Nephron progenitor cell (in vitro differentiated cells): ENCODE measurements at places on chromosomes 16 and 17.

- DNase-seq = no peak
These were observed 19.5 kb downstream of the GRB7 start for GRCh38 chr17:39757176-39757662.

DNA sequence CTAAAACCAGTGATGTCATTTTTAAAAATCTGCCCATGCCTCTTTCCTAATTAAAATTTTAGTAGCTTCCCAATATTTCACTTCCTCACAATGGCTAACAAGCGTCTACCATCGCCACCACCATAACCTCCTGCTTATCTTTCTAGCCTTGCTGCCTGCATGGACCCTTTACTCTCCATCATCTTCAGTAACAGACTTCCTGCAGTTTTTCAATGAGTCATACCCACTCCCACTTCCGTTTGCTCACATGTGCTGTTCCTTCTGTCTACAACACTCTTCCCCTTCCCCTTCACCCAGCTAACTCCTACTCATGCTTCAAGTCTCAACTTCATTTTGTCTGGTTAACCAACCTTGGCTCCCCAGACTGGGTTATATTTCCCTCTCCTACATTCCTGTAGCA lies 12.8 kb upstream of the SKAP1 start:
- no peak for DNase-seq

- DNase-seq = no peak
These were observed 51.9 kb downstream of the CDYL2 start for GRCh38 chr16:80752541-80752940.

DNA sequence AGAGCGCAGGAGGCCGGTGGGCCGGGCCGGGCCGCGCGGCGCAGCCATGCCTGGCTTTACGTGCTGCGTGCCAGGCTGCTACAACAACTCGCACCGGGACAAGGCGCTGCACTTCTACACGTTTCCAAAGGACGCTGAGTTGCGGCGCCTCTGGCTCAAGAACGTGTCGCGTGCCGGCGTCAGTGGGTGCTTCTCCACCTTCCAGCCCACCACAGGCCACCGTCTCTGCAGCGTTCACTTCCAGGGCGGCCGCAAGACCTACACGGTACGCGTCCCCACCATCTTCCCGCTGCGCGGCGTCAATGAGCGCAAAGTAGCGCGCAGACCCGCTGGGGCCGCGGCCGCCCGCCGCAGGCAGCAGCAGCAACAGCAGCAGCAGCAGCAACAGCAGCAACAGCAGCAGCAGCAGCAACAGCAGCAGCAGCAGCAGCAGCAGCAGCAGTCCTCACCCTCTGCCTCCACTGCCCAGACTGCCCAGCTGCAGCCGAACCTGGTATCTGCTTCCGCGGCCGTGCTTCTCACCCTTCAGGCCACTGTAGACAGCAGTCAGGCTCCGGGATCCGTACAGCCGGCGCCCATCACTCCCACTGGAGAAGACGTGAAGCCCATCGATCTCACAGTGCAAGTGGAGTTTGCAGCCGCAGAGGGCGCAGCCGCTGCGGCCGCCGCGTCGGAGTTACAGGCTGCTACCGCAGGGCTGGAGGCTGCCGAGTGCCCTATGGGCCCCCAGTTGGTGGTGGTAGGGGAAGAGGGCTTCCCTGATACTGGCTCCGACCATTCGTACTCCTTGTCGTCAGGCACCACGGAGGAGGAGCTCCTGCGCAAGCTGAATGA lies 606 bp downstream of the THAP11 start:
- DNase-seq = peak; percentile 65

GRCh38 chr16:49349446-49350168 lies 24.0 kb upstream of the C16orf78 start:
- DNase-seq = no peak
